ENCODE measurements at places on chromosomes 5 and 9.

DNA sequence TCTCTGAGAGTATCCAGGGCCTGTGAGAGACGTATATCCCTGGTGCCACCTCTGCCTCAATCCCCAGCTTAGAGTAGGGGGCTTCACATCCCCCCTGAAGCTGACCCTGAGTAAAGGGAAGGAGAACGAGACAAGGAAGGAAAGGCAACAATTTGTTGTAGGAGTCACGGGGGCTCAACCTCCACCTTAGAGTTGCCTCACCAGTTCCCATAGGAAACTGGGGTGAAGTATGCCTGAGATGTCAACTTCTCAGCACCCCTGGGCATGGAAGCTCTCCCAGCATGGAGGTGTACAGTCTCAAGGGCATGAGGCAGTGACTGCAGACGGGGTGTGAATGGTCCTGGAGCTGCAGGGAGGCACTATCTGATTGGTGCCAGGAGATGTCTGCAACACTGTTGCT lies 53.6 kb downstream of the S1PR3 start:
- no peak for DNase-seq

DNA sequence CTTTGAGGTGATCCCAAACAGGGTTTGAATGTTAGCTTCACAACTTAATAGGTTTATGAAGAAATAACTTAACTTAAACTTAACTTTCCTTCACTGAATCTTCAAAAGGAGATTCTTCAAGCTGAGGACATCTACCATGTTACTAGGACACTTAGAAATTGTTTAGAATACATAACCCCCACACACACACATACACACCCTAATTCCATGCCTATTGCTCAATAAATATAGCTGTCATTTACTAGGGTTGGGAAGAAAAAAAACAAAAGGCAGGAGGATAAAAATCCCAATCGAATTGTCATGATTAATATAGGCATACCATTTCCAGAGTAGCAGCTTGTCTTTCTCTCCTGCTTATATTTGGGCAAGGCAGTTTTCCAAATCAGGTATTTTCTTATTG lies 68.3 kb downstream of the ALDH1A1 start:
- no peak for DNase-seq

DNA sequence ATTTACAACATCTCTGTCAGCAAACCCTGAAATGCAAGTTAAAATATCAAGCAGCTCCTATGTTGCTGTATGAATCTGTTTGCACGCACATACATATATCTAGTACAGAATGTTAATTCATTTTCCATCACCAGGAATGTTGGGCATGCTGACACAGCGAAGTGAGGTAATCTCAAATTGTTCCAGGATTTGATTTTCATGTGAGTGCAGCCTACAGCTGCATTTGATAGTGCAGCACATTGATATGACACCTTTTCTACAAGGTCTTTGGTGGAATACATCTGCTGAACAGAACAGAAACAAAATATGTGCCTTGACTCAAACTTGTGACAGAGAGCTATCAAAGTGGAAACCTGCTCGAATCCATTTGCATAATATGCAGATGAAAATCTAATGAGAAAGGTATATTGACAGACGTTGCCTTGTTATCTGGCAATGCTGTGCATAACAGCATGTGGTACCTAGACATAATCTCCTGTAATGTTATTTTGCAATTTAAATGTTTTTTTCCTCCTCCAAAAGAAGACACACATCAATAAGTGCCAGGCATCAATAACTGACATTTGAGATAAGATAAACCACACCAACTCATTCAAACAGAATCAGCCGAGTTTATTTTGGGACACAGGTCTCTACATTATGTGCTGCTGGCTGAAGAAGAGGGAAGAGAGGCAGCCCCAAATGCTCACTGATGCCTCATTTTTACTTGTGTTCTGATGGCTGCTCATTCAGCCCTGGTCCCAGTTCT lies 512.2 kb downstream of the ZNF608 start:
- DNase-seq = no peak

DNA sequence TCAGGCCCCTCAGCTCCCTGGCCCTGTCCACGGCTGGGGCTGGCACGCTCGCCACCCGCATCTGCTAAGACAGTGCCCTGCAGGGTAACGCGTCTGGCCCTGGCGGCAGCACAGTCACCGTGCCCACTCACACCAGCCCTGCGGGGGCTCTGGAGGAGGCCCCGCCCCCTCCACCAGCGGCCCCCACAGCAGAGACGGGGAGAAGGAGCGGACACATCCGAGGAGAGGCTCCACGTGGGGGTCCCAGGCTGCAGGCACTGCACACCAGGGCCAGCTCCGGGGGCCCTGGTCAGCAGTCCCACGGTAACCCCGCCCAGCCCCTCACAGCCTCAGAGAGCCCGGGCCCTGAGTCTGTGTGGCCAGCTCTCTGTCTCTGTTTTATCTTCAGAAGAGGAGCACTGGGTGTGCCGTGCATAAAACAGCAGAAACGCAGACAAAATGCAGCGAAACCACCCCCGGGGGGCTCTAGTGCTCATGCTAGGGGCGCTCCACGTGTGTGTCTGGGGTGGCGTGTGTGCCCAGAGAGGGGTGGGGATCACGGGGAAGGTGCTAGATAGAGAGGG lies 47.5 kb upstream of the NRARP start:
- DNase-seq = no peak

DNA sequence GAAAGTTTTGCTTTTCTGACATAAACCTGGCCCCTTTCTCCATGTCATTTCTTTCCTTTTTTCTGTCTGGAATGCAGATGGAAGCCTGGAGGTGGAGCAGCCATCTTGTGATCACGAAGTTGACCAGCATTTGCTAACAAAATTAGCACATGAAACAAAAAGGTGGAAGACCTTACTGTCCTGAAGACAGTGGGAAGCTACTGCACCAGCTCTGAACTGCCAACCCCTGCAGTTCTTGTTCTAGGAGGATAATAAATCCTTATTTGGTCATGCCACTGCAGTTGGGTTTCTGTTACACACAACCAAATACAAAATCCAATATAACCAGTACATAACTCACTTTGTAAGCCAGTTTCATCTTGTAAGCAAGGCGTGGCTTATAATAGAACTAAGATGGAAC lies 249.4 kb upstream of the TBCA start:
- DNase-seq = no peak
